Activated T-helper 9 cell treated with anti-CD3 and anti-CD28 coated beads, Interleukin-2, amount 50 U/mL, for 16 hours (primary cell): ENCODE measurements at places on chromosomes 4 and X.

GRCh38 chr4:185122681-185123345, 20.3 kb upstream of the SLC25A4 start:
- DNase-seq, result no peak

DNA sequence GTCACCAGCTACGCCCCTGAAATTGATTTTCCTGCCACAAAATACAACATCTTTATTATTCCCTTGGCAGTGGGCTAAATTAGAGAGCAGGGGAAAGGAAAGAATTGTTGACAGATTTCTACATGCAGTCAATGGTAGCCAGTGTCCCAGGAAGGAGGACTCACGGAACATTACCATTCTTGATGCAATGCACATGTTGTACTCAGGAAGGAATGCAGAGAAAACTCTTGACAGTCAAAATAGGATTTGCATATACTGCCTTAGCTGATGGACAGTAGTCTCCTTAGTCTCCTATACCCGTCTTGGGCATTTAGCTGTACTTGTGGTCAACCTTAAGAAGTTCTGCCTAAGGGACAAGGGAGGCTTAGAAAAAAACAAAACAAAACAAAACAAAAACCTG, 158.0 kb upstream of the GYPA start:
- no peak for DNase-seq

GRCh38 chr4:162322054-162322453, 158.3 kb upstream of the FSTL5 start:
- no peak for DNase-seq

- DNase-seq, result no peak
Measured at GRCh38 chrX:151085207-151085606, 91.2 kb upstream of the GPR50 start.

- no peak for DNase-seq
Measured at GRCh38 chr4:24229978-24230377, 340.1 kb upstream of the PPARGC1A start.

GRCh38 chr4:8168832-8169598, 10.4 kb upstream of the ABLIM2 start:
- DNase-seq, result no peak

DNA sequence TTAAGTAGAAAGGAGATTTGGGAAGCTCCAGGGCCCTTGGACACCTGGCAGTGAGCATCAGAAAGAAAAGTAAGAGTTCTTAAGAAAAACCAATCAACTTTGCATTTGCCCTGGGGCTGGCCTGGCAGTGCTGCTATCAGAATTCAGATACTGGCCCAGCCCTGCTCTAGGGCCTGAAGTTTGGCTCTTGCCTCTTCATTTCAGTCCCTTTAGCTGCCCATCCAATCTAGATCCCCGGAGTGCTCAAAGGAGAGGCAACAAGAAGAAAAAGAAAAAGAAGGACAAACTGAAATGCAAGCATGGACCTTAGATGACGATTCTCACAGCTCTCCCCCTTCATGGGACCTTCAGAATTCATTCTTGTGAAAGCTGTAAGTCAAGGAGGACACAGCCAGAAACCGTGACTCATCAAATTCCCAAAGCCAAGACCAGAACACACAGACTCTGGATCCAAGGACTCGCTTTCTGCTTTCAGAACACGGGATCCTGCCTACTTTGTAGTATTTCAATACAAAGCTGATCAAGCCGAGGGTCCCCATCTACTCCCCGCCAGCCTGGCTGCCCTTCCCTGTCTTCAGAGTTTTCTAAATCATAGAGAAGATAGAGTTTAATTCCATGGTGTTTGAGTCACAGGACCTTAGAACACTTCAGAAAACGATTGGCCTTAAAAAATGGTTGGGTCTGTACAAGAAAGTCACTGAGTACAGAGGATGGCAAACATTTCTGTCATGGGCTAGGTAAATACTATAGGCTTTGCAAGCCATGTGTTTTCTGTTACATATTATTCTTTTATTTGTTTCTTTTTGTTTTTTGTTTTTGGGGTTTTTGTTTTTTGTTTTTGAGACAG, 103.7 kb downstream of the RBM47 start:
- DNase-seq, result no peak

- no peak for DNase-seq
Measured at GRCh38 chrX:139121616-139122286, 408.8 kb upstream of the F9 start.

GRCh38 chr4:39043861-39044363, 11.7 kb upstream of the TMEM156 start:
- DNase-seq, result no peak

GRCh38 chr4:152919826-152920225, 16.3 kb upstream of the FHDC1 start:
- DNase-seq, result no peak

DNA sequence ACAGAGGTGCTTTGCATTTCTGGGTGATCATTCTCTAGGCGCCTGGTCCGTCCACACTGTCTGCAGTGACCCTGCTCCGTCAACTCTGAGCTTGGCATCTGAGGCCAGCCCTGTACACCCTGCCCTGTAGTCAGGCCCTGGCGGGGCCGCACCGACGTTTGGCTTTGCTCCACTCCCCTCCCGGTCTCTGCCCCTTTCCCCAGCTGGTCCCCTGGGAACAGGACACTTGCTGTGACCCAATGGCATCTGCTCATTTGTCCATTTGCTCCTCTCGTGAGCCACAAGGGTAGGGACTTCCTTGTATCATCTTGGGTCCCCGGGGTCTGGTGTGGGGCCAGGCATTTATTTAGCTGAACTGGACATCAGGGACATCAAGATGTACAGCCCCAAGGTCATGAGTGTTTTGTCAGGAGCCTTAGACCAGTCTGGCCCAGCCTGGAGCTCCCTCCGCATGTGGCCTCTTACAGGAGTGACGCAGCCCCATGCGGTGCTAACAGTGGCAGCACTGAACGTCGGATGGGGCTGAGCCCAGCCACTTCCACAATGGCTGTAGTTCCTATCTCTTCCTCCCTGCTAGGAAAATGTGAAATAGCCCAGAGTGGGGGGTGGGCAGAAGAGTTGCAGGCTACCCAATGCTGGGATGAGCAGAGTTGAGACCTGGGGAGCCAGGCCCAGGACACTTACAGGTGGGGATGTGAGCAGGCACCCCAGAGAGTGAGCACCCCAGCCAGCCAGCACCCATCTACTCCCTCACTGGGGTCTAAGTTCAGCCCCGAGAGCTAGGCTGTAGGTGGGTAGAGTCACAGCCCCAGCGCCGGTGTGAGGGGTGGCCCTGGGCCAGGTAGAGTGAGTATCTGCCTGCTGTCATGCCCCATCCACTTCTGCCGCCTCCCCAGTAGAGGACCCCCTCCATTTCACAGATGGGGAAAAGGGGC, 2.0 kb upstream of the SH3BP2 start:
- DNase-seq, result no peak

GRCh38 chrX:18537524-18537923, 112.1 kb downstream of the CDKL5 start:
- DNase-seq, result no peak

DNA sequence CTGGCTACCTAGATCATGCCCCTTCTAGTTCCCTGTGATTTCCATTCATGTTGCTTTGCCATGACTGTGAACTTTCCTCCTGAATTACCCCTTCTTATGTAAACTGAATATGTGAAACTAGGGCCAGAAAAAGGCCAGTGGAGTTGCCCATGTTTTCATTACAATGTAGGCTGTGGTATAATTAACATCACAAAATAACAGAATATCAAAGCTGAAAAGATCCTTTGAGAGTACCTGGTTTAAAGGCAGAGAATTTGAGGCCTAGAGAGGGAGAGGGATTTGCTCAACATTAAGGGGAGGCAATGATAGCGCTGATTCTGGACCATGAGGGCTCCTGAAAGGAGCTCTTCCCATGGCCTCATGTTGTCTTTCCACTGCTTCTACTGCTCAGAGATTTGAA, 392.2 kb downstream of the OPHN1 start:
- DNase-seq, result no peak

DNA sequence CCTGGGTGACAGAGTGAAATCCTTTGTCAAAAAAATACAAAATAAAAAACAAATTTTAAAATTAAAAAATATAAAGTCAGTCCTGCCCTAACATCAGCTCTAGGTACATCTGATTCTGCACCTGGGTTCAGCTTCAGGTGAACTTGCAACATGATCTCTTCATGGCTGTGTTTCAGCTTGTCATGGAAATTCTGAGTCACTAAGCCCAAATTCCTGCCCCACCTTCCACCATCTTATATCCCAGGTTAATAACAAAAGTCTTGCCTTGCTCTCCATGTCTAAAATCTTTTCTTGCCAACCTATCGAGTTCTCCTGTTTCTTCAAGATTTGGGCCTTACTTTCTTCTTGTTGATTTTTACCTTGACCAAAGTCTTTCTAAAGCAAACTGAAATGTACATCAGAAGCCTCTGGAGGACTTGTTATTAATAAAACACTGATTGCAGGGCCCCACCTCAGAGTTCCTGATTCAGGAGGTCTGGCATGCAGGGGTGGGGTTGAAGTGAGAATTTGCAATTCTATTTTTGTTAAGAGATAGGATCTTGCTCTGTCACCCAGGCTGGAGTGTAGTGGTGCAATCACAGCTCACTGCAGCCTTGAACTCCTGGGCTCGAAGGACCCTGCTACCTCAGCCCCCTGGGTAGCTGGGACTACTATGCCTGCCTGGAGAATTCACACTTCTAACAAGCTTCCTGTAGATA, 125.8 kb upstream of the VCX3A start:
- no peak for DNase-seq

GRCh38 chrX:155864655-155865054, 16.5 kb upstream of the VAMP7 start:
- no peak for DNase-seq

GRCh38 chrX:132631579-132632232, 142.9 kb upstream of the MBNL3 start:
- DNase-seq, result no peak

DNA sequence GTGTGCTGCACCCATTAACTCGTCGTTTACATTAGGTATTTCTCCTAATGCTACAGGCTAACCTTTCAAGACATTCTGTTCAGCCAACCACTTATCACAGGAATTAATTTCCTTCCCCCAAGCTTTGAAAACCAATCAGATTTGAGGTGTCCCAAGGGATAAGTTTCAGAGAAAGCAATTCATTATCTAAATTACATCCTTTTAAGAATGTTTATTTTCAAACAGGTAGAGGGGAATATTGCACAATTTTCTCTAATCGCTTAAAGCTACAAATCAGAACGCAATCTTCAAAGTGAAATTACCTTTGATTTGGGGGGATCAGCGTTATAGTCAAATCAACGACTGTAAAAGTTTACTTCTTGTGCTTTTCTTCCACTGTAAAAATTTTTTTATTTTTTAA, 1.6 kb downstream of the CLOCK start:
- no peak for DNase-seq

- DNase-seq, result no peak
Measured at GRCh38 chrX:17405225-17405969, 30.4 kb downstream of the NHS start.

DNA sequence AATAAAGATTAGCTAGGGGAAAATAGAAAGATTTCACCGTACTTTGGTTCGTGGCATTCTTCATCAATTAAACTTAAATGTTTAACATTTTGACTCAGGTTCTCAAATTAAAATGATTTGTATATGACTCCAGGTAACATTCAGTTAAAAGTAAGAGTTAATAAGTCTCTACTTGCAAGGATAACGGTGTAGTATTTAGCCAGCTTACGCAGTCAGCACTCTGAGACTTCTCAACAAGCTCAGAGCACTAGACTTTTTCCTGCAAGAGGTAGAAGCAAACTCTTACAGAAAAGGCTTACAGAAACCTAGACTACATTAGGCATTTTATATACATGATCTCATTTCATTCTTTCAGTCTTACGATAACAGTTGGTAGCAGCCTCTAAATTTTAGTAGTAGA, 96.4 kb upstream of the PPARGC1A start:
- DNase-seq, result no peak

GRCh38 chr4:70365479-70365878, 4.9 kb downstream of the SMR3A start:
- no peak for DNase-seq

DNA sequence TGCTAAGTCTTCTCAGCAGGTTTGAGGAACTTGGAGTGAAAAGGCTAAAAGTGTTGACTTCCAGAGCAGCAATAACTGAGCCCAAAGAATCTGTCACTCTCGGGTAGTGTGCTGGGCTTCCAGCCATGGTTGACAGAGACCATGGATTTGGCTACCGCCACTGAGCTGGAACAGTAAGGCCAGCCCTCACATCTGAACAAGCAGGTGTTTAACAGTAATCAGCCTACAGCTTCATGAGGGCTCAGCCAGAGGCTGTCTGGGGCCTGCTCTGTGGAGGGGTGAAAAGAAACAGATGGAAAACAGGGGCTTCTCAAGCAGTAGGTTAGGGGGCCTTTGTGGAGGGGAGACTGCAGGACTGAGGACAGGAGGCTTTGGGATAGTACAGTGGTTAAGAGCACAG, 14.9 kb downstream of the RASL11B start:
- no peak for DNase-seq

DNA sequence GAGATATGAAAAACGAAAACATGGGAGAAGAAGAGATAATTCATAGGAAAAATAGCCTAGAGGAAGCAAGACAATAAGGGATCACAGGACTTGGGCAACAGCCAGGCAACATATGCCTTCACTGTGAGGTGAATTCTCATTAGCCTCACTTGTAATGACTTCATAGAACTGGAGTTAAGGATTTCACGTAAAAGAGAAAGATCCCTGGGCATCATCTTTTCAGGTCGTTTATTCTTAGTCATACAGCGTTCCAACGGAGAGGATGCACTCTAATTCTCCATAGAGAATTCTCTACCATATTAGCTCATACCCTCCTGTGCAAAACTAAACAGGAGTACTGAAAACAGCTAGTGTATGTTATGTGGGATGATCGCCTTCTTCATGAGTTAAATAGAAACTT, 1.4 kb downstream of the PRKG2 start:
- no peak for DNase-seq

DNA sequence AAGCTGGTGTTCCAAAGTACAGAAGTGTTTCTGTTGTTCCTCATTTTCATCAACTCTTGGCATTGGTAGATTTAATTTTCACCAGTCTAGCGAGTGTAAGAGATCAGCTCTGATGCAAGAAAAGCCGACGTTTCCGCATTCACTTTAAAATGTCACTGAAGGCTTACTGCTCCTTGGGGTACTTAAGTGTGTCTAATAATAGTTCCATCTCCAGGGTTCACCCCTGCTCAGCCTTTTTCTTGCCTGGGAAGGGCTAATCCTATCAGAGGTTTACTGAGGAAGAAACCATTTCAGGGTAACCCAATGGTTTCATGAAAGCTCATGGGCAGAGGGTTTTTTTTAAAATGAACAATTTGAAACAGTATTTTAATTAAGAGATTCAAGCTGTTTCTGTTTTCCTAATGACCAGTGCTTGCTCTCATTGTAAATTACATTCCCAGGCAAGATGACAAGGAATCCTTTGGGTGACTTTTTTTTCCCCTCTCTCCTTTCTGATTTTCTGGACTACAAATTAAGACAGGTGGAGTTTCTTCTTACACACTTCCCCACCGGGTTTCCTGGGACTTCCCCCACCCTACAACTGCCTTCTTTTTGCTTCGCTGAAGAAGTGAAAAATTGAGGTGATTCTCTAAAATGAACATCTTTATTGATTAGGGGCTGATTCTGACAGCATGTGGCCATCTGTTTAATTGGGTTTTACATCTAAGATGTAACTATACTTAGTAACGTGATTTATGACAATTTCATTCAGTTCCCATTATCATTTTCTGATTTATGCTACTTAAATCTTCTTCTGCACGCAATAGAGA, 78.7 kb upstream of the CBLL2 start:
- no peak for DNase-seq
